Occipital lobe (tissue), 3 donors: ENCODE measurements at places on chromosomes 12 and 14.
A peak's percentile ranks its signal among the peaks of the same experiment; 100 is the strongest.

DNA sequence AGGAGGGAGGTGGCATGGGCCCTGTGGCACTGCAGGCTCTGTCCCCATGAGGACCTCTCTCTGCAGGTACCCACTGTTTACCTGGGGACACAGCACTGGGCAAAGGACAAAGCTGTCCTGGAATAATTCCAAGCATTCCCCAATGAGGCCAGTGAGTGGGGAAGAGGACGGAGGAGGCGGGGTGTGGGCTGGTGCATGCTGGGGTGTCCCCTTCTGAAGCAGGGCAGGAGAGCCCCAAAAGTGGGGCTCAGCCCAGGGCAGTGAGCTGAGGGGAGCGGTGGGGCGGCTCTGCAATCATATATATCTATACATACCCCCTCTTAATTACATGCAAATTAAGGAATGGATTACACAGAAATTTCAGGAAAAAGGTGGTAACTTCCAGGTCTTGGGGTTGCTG, 315.8 kb downstream of the ADGRD1 start:
- DNase-seq, result no peak

DNA sequence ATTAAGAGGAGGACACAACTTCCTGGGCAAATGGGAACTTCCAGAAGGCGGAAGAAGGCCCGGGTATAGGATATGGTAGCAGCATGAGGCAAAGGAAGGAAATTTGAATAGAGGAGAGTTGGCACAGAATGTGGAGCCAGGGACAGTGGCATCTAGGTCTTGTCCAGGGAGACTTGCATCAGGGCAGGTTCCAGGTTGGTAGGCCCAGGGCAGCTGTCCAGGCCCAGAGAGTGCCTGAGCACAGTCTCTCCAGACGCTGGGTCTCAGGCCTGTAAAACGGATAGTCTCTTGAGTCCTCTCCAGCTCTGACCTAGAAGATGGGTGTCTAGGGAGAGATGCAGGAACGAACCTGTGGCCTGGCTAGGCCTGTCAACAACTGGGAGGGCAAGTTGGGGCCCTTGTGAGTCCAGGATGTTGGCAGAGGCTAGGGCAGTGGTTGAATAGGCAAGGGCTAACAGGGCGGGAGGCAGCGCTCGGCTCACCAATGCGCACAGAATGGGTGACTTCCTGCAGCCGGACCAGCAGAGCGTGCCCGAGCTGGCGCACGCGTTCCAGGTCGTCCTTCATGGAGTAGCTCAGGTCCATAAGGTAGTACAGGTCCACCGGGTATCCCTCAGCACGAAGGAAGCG, 9.9 kb downstream of the ITGB7 start:
- DNase-seq, result no peak

GRCh38 chr12:123671876-123672275, 963 bp downstream of the TCTN2 start:
- no peak for DNase-seq

DNA sequence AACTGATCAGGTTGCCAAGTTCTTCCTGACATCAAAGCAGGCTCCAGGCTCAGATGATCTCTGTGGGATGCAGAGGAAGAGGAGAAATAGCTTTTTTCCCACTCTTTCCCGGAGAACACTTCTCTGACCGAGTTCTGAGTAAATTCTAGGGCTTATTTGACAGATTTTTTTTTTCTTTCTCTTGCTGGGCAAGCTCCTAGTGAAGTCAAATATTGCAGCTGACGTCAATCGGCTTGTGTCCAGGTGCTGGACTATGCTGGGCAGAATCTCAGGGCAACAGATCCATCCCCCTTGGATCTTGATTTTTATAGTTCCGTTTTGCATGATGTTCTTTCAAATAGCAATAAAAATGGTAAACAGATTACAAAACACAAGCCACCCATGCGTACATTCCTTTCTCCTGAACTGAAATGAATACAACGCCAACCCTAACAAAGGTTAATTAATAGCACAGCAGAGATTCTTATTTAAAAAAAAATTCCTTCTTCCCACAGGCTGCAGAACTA, 182.2 kb downstream of the NOVA1 start:
- DNase-seq, result peak; percentile 9
